Activated CD4-positive, alpha-beta memory T cell treated with anti-CD3 and anti-CD28 coated beads, Interleukin-2, amount 10 ng/mL, durations not matched to agents 7 days and 5 days (primary cell): ENCODE measurements at places on chromosomes 4 and X.
A peak's percentile ranks its signal among the peaks of the same experiment; 100 is the strongest.

- H3K27ac ChIP-seq = peak overlapping the region; percentile 95
- peaks cover 99% of the 10 kb centered on the region for H3K4me1 ChIP-seq
- H3K4me3 ChIP-seq = peak overlapping the region; percentile 24
- no peaks in the 10 kb centered on the region for H3K27me3 ChIP-seq
These were observed 15.8 kb downstream of the WDR1 start for GRCh38 chr4:10100734-10101216.

DNA sequence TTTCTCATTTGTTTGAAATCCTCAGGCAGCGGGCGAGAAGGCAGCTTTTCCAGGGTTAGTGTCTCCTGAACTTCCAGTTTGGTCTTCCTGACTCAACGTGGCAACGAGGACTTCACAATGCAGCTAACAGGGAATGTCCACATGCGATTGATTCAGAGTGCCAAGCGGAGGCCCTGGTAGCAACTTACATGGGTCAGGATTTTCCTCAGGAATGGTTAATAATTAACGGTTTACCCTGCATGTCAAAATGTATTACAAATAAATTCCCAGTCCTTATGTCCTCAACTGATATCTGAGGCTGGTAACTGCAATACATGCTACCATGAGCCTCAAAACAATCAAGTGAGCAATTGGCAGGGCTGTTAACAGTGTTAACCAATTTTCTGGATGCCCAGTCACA is 67.2 kb downstream of the MAP3K15 start:
- H3K27me3 ChIP-seq = peaks cover 4% of the 10 kb centered on the region
- H3K4me3 ChIP-seq = no peak overlapping the region
- no peak for DNase-seq

- H3K36me3 ChIP-seq = no peaks in the 10 kb centered on the region
- H3K27me3 ChIP-seq = peaks cover 3% of the 10 kb centered on the region
- DNase-seq = no peak
- no peaks in the 10 kb centered on the region for H3K4me1 ChIP-seq
These were observed 47.2 kb downstream of the SLC34A2 start for GRCh38 chr4:25702848-25703247.

- H3K4me1 ChIP-seq = no peaks in the 10 kb centered on the region
- H3K4me3 ChIP-seq = no peak overlapping the region
- H3K27me3 ChIP-seq = peaks cover 9% of the 10 kb centered on the region
- H3K27ac ChIP-seq = no peak overlapping the region
- no peaks in the 10 kb centered on the region for H3K36me3 ChIP-seq
- DNase-seq = no peak
These were observed 14.3 kb downstream of the SGMS2 start for GRCh38 chr4:107838861-107839565.
